ENCODE measurements at places on chromosomes 2 and 18.

DNA sequence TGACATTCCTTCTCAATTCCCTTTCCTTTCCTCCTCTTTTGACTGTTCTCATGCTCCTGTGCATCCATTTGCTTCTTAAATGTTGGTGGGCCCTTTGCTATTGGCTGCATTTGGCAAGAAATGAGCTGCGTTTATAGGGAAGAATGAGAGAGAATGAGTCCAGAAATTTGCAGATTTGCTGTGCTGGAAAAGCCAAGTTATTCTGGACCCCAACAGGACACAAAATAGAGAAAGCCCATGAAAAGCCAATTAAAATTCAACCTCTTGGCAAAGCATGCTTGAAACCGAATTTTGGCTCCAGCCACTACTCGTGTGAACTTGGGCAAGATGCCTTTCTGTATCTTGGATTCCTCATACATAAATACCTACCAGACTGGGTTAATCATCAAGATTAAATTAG is 1.3 kb upstream of the SCLY start:
- DNase-seq: no peak

- no peak for DNase-seq
These were observed 21.1 kb upstream of the CPO start for GRCh38 chr2:206918263-206918662.

DNA sequence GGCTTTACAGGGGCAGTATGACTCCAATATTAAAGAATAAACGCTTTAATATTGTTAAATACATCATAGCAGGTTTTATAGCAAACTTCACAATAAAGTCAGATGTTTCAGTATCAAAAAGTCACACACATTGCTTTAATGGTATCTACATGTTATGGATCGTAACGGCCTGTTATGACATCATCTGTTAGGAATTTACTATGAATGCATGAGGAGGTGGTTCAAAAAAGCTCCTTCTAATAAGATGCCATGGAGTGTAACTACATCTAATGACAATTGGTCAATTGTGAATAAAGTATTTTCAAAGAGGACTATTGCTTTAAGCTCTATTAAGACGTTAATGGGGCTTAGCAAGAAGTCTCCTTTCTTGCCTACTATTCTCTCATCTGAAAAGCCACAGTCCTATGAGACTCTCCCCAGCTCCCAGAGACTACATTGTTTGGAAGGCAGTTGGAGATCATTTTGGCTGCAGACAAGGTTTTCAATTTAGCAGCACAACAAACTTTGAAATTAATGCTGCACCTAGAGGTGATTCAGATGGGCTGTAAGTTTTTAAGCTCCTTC is 300.7 kb upstream of the MEIS1 start:
- no peak for DNase-seq

DNA sequence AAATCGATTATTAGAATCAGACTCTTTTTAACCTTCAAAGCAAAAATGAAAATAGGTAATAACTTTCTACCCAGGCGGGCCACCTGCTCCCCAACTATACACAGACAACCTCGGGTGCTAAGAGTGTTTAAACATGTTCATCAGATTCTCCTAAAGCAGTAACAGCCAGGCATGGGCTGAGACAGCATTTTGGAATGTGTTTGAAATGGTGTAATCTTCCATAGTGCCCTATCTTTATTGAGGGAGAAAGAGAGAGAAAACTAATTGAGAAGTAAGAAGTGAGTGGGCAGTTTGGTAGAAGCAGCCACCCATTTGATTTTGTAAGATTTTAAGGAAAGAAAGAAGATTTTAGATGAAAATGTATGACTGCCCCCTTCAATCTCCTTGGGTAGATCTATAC is 196.1 kb upstream of the CTAGE1 start:
- no peak for DNase-seq

DNA sequence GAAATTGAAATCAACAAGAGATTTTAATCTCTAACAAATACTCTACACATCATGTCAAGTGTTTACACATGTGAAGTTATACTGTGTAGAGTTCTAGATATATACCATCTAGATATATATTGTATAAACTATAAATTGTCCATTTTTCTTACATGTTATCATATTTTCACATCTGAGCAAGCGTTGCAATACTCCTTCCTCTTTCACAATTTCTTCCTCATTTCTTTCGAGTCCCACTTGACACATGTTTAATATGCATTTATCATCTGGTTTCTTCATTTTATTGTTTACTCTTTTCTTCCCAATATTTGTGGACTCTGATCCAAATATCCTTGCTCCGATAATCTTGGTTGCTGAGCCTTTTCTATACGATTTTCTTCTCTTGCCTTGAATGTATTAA is 50.2 kb downstream of the UNC80 start:
- DNase-seq: no peak

- DNase-seq: no peak
These were observed 18.1 kb upstream of the LCLAT1 start for GRCh38 chr2:30428827-30429461.

DNA sequence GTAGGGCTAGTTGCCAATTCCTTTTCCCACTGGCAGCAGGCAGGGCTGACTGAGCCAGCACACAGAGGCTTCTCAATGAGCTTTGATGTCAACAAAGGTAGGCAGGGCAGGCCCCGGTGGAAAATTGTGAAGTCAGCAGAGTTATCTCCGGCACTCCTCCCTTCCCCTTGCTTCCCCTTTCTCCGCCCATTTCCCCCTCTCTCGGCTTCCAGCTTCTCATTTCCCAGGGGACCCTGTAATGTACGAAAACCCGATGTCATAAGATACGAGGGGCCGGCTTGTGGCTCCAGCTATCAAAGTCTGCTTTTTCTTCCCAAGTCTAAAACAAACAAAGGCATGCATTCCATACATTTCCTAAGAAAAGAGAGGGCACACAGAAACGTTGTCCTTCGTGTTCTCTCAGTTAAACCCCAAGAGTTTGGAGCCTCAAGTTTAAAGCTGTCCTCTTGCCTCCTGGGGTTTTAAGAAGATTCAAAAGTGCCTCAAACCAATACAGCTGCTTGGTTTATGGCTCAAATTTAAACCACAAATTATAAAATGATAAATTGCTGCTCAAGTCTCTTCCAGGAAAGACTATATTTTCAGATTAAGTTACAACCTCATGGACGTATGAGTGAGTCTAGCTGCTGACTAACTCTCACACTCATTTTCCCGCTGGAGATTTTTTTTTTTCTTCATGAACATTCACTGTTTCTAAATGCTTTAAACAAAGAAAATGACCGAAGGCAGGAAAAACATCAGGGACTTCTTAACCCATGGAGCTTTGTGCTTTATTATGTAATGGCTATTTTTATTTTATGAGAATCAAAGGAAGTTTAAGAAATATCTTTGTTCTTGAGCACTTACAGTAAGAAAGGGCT is 27.2 kb upstream of the EML4 start:
- no peak for DNase-seq

DNA sequence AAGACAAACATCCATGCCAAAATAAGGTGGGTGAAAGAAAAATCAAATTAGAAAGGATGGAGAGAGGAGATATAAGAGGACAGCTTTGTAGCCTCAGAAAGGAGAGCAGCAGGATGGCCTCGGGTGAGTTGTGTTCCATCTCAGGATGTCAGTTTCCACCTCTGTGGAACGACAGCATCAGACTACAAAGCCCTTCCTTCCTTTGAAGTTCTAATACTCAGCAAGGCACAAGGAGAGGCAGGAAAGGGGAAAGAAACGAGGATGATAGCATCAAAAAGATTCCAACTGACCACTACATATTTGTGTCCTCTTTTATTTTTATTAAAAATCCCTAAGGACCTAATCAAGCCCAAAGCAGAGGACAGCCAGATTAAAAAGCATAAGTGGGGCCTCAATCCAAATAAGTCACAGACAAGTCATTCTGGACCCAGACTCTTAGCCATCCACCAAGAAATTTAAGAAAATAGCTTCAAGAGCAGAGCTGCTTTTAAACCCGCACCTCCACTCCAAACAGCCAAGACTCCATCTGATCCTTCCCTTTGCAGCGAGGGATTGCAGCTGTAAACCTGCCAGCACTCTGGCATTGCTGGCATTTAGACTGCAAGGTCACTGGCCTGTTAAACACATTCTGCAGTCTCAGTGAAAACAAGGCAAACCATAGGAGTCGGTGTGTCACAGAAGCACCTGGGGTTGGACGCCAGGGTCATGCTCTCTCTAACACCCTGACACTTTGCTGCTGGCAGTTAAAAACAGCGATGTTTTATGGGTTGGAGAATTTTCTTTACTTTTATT is 314.5 kb upstream of the CHAC2 start:
- DNase-seq: no peak

DNA sequence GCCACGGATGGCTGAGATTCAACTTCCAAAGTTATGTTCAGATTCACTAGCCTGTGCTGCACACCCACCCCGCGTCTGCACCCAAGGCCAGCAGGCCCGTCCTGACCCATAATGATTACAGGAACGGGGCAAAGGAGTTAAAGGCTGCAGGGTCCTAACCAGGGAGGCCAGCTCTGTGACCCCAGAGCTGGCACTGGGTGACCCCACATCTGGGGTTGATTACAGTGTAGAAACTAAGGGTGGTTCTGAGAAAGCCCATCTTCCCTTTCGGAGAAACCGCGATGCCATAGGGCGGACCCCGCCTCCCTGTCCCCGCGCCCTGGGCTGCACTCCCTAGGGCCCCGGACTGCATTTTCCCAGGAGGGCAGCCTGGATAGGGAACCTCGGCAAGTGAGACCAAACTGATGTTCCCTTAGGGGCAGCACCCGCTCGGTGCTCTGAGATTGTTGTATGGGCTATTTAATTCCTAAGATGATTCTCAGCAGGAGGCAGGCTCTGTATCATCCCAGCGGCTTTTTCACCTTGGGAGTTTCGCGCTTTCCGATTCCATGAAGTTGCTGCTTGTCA is 2.2 kb upstream of the GPR148 start:
- DNase-seq: no peak

DNA sequence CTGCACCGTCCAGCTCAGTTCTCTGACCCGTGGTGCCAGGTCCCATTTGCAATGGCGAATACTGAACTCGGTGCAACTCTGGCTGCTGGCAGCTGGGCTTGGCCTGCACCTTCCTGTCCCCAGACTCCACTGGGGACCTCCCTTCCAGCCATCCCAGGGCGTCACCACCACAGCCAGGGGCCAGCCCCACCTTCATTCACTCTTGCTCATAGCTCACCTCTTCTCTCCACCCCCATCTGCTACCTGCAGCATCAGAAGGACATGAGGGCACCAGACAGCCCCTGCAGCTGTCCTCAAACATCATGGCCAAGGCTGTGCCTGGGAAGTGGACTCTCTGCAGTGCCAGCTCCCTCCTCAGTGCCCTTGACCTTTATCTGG is 16.2 kb upstream of the ALPI start:
- DNase-seq: no peak

- no peak for DNase-seq
These were observed 470.8 kb upstream of the TNP1 start for GRCh38 chr2:217330647-217331046.

- DNase-seq: no peak
These were observed 49.3 kb upstream of the STK17B start for GRCh38 chr2:196220671-196221070.

DNA sequence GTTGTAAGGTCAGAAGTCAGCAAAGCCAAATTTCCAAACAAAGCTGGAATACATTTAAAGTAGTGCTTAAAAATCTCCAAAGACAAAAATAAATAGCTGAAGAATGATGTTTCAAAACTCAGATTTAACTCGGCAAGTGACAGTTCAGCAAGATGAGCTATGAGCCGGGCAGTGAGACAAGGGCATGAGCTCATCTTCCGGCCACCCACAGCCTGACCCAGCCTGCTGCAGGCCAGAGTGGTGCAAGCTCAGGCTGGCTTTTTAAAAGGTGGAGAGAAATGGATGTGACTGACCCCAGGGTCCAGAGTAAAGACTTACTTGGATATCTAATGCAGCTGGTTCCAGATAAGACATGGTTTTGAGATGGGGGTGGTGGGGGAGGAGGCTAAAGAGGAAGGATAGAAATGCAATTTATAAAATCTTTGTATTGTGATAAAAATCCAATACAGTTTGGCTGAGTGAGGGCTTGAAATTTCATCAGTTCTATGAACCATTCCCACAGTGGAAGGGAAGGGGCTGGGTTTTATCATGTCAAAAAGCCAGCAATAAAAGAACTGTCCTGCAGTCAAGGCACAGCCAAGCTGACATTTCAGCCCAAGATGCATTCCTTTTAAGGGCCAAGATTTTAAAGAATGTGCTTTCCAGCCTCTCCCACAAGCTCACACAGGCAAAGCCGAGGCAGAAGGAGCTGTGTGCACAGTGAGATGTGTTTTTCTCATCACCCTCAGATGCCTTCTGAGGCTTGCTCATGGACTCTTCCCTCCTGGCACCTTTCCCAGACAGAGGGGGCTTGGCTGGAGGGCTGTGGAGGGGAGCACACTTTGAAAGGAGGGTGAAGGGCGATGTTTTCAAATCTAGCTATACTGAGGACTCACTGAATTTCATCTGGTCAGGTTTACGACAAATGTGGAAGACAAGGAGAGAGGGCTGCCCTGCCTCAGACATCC is 97.9 kb upstream of the KLHL29 start:
- DNase-seq: no peak

- no peak for DNase-seq
These were observed 135.9 kb downstream of the NCK2 start for GRCh38 chr2:105880637-105881036.

- no peak for DNase-seq
These were observed 70.5 kb upstream of the ZNF516 start for GRCh38 chr18:76565238-76566173.

DNA sequence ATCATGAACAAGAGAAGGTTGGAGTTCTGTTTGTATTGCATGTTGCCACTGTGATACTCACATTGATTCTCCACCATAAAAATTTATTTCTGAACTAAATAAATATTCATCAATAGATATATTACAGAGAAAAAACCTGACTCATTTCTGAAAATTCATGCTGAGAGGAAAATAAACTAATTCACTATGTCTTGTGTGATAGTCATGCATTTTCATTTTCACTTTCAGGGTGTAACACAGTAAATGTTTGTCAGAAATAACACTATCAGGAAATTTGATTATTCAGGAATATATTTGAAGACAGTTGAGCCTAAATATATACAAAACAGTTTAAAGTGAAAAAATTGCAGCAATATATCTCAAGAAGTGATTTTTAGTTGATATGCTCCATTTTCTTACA is 335.2 kb downstream of the KCNJ3 start:
- no peak for DNase-seq

DNA sequence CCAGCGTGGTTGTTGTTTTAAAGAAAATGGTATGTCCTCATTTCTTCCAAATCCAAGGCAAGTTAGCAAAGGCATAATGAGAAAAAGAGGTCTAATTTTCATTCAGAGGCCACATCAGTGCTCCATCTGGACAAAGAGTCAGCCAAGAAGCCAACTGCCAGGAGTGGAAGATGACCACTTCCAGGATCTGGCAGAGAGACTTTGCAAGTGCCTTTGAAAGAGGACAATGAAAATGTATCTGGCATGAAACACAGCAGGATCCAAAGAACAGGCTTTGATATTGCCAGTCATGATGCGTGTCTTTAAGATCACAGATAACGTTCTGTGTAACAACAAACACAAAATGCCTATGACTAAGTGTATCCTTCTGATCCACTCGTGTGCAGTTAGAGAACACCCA is 82.8 kb downstream of the AFF3 start:
- DNase-seq: no peak
